ENCODE measurements at places on chromosomes 6 and 20.

- no peak for DNase-seq
Observed at GRCh38 chr6:83868639-83869038, 9.2 kb downstream of the CYB5R4 start.

DNA sequence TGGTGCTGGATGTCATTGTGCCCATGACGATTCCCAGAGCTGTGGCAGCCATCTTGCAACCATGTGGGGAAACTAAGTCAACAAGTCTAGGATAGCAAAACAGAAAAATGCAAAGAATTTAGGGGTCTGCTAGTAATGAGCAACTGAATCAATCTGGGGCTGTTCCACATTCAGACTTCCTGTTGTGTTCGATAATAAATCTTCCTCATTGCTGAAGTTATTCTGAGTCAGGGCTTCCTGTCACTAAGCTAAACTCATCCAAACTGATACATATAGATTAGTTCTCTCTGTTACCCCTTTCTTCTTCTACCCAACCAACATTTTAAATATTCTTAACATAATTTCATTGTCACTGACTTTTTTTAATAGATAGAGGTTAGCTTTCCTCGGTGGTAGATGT lies 205.9 kb downstream of the HACE1 start:
- DNase-seq: peak; percentile 11

DNA sequence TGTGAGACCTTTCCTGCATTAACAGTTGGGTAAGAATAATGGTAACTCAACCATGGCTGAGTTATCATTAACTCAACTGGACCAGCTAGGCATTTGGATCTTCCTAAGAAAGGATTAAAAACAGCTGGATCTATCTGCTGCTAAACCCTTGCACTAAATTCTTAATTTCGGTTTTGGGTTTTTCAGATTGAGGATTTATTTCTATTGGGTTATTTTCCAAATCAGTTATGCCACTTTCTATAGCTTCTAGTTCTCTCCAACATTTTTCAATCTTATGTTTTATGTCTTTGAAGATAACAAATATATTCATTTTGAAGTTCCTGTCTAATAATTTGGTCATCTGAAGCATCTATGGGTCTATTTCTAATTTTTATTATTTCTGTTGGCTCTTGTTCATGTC lies 92.5 kb downstream of the KIF13A start:
- no peak for DNase-seq

DNA sequence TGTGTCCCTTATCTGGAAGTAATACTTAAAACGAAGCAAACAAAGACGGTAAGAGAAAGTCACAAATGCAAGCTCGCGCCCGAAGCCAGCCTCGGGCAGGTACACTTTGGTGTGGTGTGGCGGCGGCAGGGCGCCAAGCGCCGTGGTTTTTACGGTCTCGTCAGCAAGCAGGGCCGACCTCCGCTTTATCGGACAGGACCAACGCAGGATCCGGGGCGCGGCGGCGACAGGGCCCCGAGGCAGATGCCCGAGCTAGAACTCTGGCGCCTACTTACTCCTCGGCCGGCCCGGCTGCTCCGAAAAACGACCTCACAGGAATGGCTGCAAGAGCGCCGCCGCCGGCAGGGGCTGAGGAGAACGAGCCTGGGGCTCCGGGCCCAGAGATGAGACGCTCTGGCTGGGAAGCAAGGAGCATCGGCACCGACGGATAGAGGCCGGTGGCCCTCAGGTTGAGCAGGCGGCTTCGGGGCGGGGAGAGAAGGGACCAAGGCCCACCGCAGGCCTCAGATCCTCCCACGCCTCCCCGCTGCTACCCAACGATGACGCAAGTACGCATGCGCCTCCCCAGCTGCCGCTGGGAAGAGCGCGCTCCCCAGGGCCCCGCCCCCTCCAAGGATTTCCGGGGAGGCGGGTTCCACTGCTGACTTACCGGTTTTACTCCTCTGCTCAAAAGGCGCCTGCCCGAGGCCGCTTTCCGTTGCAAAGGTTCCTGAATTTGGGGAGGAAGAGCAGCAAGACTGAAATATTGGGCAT lies 60.6 kb downstream of the FAM217A start:
- DNase-seq: peak; percentile 99

GRCh38 chr6:42041481-42042053 lies 8.8 kb upstream of the TAF8 start:
- no peak for DNase-seq

- DNase-seq: peak; percentile 34
Observed at GRCh38 chr6:25652007-25652515, at the start of gene SCGN. Gene SCGN (plus strand): TSS chr6:25652215. CDS start chr6:25652404, 189 bp downstream.

DNA sequence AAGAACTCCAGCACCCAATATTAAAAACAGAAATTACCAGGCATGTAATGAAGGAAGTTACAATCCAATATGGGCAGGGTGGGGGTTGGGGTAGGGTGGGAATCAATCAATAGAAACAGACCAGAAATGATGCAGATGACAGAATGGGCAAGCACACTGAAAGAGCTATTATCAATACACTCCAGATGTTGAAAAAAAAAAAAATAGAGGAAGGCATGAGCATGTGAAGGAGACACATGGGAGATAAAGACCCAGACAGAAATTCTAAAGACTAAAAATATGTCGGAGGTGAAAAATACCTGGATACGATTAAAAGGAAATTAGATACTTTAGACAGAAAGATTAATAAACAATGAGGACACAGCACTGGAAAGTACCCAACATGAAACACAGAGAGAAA lies 19.1 kb upstream of the ZC3H12D start:
- no peak for DNase-seq

GRCh38 chr6:167558246-167559177 lies 233.6 kb downstream of the TTLL2 start:
- DNase-seq: no peak

DNA sequence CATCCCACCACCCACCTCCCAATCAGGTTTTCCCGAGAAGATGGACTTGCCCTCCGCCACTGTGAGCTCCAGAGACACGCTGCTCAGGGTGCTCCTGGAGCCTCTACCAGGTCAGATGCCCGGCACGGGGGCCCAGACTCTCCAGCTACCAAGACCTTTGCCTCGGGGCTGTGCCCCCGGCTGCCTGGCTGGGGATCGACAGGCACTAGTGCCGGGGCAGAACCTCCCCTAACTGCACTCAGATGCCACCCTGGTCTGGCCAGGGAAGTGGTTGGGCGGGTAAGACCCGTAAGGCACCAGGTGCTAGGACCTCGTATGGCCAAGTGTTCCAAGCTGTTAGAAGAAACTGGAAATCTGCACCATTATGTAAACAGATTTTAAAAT lies 100.7 kb downstream of the ASXL1 start:
- no peak for DNase-seq

DNA sequence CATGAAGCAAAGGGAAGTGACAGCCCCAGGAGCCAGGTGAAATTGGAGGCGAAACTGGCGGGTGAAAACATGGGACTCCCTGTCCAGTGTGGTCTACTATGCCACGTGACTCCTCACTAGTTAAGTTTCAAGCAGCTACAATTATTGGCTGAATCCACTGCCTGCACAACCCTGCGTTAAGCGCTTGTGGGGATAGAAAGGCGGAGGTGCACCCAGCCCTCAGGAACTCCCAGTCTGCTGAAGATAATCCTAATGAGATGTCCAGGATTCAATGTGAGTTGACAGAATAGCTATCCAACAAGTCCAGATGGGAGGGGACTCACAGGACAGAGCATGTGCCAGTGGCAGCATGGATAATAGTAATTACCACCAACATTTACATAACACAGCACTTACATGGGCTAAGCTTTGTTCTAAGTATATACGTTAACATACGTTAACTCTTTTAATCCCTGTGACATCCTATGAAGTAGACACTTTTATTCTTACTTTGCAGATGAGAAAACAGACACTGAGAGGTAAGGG lies 1.8 kb downstream of the MOCS1 start:
- no peak for DNase-seq

GRCh38 chr20:40275738-40276137 lies 413.3 kb downstream of the MAFB start:
- DNase-seq: no peak

DNA sequence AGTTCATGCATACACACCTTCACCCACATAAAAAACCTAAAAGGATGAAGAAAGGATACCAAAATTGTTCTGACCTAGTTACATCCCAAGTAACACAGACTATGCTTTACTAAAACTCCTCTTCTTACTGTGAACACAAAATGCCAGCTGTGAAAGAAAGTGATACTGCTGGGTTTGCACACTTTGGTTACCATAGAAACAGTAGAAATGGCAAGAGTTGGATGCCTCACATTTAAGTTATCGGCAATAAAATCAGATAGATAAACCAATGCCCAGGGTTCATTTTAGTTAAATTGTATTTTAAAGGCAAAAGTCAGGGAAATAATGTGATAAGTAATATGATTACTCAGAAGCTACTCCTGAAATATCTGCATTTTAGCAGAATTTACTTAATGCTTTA lies 161.9 kb downstream of the CDK19 start:
- DNase-seq: no peak

- DNase-seq: no peak
Observed at GRCh38 chr6:143605906-143606521, 71.8 kb upstream of the PHACTR2 start.

- DNase-seq: no peak
Observed at GRCh38 chr20:38421915-38422314, 13.2 kb downstream of the SNHG17 start.

GRCh38 chr20:40562031-40562430 lies 127.0 kb downstream of the MAFB start:
- no peak for DNase-seq

DNA sequence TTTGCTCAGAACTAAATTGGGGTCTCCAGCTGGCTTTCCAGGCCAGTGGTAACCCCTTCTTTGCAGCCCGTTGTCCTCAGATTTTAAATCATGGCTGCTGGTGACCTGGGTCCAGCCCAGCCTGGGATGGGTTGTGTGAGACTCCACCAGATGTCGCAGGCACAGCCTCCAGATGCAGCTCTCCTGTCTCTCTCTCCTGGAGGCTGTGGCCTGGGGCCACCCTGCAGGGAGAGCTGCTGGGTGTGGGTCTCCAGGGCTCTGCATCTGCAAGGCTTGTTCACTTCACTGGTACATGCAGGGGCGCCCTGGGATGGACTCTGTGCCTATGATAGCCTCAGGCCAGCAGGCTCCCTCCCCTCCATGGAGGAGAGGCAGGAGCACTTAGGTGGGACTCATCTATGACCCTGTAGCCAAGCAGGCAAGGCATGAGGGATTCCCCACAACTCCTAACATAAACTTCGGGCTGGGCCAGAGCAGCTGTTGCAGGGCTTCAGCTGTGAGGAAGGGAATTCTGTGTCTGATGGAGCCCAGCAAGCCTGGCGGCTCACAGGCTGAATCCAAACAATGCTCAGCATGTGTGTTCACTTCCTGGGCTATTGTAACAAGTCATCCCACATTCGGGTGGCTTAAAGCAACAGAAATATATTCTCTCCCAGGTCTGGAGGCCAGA lies 94.7 kb upstream of the NXT1 start:
- DNase-seq: no peak

DNA sequence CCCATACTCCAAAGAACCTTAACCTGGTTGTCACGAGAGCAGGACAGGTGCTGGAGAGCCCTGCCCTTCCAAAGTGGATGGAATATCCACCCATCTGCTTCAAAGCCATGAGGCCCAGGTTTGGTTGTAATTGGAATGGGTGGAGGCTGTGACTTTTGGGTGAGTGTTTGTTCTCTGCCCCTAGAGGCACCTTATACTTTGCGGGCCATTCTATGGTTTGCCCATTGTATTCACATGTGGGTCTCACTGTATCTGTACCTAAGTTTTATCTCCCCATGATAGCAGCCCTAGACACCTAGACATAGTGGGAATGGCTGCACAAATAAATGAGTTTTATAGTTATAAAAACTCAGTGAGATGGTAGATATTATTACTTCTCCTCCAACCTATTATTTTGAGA lies 67.1 kb upstream of the NAA20 start:
- no peak for DNase-seq

- no peak for DNase-seq
Observed at GRCh38 chr6:44367681-44368080, 19.8 kb upstream of the CDC5L start.

GRCh38 chr6:57255451-57256169 lies 33.5 kb upstream of the RAB23 start:
- no peak for DNase-seq

Measured in KBM-7 (cell line).